Activated CD4-positive, alpha-beta T cell treated with anti-CD3 and anti-CD28 coated beads, Interleukin-2, amount 50 U/mL, for 16 hours (primary cell): ENCODE measurements at places on chromosomes 13 and 19.

DNA sequence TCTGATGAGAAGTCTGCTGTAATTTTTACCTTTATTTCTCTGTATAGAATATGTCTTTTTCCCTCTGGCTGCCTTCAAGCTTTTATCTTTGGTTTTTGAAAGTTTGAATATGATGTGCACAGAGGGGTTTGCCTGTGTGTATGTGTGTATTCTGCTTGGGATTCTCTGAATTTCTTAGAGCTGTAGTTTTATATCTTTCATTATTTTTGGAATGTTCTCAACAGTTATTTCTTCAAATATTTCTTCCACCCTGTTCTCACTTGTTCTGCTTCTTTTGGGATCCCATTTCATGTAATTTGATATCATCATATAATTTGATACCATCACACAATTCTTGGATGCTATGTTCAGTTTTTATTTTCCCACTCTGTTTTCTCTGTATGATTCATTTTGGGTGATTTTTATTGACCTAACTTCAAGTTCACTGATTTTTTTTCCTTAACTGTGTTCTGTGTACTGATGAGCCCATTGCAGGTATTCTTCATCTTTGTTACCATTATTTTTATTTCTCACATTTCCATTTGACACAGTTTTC, 7.5 kb downstream of the COG3 start:
- no peak for DNase-seq

DNA sequence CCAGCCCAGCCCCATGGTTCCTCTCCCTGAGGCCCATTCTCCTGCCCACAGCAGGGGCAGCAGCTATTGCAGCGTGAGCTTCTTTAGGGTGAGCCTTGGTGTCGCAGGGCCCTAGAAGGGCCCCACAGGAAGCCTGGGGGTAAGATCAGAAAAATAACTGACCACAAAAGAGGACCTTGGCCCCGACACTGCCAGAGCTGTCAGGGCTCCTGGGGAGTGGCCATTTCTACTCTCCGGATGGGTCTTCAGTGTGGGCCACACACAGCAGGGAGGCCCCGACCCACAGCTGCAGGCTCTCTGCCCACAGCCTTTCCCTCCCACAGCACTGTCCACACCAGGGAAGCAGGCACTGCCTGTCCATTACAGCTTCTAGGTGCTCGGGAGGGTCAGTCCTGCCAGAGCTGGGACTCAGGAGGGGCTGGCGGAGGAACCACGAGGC, 3.5 kb upstream of the SIGLEC8 start:
- DNase-seq, result no peak

DNA sequence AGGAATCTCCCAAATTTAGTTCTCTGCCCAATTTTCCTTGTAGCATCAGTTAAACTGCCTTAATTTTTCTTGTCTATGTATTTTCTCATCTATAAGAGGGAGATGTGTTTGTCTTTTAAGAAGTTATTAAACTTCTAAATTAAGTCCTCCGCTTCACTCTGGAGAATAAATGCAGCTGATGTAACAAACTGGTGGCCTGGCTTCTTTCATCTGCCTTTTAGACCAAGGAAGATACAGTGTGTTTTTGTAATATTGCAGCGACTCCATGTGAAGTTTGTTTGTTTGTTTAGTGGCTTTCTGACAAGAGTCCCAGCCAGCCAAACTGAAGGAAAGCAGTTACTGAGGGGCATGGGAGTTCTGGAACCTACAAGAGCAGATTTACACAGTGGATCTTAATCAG, 56.4 kb downstream of the KLF12 start:
- DNase-seq, result no peak

DNA sequence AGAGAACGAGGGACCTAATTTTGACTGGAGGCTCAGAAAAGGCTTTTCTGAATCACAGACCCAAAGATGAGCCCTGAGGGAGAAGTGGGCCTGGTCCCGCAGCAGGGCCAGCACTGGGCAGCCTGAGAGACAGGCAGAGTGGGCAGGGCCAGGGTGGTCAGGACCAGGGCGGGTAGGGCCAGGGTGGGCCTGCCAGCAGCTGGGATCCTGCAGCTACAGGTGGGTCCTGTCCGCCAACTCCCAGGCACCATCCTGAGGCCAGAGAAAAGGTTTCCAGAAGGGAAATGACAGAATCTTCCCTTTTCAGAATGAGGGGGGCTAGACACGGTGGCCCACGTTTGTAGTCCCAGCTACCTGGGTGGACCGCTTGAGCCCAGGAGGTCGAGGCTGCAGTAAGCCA, 23.7 kb downstream of the LATS2 start:
- no peak for DNase-seq

- no peak for DNase-seq
Measured at GRCh38 chr13:89936256-89936655, 1411.2 kb upstream of the MIR17HG start.

DNA sequence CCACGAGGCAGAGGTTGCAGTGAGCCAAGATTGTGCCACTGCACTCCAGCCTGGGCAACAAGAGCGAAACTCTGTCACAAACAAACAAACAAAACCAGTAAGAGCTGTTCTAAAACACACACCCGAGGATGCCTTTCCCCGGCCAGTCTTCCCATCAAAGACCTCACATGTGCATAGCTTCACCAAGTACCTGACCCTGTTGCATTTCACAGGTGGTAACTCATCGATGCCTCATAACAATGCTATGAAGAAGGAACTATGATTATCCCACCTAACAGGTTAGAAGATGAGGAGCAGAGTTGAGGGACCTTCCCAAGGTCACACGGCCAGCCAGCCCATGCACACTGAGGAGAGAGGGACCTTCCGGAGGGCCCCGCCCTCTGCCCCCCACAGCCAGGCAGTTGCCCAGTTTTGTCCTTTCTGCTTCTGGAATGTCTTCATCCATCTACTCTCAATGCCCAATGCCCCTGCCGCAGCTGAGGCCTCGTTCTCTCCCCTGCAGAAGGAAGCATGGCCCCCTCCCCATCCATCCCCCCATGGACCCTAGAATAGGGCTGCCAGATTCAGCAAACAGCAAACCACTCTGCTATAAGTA, 16.8 kb upstream of the LENG8 start:
- DNase-seq, result no peak

GRCh38 chr19:18762125-18763023, 28.7 kb downstream of the COMP start:
- DNase-seq, result no peak

DNA sequence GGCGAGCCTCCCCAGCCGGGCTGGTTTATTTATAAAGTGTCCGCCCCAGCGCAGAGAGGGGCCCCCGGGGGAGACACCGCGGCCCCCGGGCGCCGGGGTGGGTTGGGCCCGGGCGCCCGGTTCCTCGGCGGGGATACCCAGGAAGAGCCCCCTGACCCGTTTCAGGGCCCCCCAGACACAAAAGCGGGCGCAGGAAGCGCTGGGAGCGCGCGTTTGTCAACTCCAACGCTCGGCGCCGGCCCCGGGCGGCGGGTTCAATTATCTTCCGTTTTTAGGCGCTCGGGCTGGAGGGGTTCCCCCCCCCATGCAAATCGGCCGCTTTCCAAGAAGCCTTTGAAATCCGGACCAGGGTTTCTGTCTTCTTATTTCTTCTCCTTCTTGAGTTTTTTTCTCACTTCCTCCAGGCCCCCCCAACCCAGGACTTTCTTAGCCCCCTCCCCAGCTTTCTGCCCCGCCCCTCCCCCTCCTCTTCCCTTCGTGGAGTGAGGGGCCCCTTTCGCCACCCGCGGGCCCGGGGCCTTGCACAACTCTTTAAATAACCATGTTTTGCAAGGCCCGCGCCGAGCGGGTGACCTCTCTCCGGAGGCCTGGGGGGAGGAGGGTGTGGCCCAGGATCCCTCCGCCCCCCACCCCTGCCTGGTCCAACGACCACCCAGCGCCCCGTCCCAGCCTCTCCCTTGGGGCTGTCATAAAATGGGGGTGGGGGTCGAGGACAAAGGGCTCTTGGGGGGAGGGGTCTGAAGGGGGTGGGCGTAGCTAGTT, 935 bp downstream of the ARID3A start:
- DNase-seq, result no peak

GRCh38 chr13:50691681-50692263, 151.7 kb downstream of the DLEU7 start:
- DNase-seq, result no peak

- no peak for DNase-seq
Measured at GRCh38 chr19:29232315-29232852, 19.4 kb upstream of the UQCRFS1 start.

- DNase-seq, result no peak
Measured at GRCh38 chr19:48480183-48480557, 11.0 kb downstream of the CYTH2 start.

DNA sequence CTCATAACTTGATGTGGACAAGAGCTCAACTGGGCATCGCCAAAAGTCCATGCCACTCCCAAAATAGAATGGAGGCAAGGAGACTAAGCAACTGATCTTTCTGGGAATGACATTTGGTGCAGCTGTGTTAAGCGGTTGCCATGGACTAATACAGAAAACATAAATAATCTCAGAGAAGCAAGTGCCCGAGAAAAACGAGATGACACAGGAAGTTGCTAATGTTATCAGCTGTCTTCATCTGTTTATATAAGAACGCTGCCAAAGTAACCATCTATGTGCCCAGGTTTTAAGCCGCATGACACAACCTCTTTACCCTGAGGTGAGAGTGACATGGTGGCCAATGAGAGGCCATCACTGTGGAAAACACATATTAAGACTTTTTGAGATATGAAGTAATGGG, 54.9 kb upstream of the SACS start:
- DNase-seq, result no peak

DNA sequence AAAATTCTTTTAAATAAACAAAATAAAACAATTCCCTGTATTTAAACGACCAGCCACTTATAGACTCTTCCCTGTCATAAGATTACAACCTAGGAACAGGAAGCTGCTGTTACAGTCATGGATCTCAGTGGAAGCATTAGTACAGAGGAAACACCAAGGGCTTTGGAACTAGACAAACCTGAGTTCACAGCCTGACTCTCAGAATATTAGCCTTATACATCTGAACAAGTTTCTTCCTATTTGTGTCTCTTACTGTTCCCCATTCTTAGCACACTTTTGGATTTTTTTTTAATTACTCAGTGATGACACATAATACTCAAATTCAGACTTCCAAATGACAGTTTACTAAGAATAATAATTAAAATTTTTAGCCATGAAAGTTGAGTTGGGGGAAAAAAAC, 46.1 kb downstream of the ZDHHC20 start:
- DNase-seq, result no peak
